ENCODE measurements at places on chromosomes 13 and 19. TPM values are rescaled to one million over a fixed set of nuclear protein-coding genes. Genes with fewer than 3 reads are reported as not detected.

- H3K4me1 ChIP-seq, result no peaks in the 10 kb centered on the region
- H3K27ac ChIP-seq, result no peak overlapping the region
- H3K36me3 ChIP-seq, result no peaks in the 10 kb centered on the region
- no peaks in the 10 kb centered on the region for H3K27me3 ChIP-seq
Observed at GRCh38 chr13:50527188-50527587, 316.3 kb downstream of the DLEU7 start.

- no peak overlapping the region for H3K4me3 ChIP-seq
- no peaks in the 10 kb centered on the region for H3K4me1 ChIP-seq
- no peak for DNase-seq
- H3K27me3 ChIP-seq, result peaks cover 47% of the 10 kb centered on the region
- H3K27ac ChIP-seq, result no peak overlapping the region
Observed at GRCh38 chr19:51727349-51727880, 3.6 kb upstream of the HAS1 start.

GRCh38 chr13:52780611-52781010 lies 41.0 kb upstream of the CNMD start:
- no peak overlapping the region for H3K27ac ChIP-seq
- no peak overlapping the region for H3K4me3 ChIP-seq
- no peak for DNase-seq

DNA sequence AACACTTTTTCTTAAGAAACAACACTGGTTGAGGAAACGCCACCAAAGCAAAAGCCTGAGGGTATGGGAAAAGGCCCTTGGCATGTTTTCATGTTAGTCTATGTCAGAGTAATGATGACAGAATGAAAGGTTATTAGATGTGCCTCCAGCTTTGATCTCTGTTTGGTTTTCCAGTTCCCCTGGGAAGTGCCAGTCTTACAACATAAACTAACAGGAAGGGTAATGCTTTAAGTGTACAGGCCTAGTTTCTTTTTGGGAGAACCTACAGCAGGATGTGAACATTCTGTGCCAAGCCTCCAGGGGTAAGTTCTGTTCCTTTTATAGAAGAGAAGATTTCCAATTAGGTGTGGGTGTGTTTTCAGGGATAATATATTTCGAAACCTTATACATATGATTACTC lies 121.7 kb downstream of the FNDC3A start:
- DNase-seq, result no peak
- H3K27ac ChIP-seq, result peak overlapping the region; percentile 84
- peaks cover 26% of the 10 kb centered on the region for H3K4me1 ChIP-seq
- no peaks in the 10 kb centered on the region for H3K27me3 ChIP-seq
- H3K36me3 ChIP-seq, result no peaks in the 10 kb centered on the region

GRCh38 chr19:54141356-54141755 lies 3.8 kb downstream of the CNOT3 start:
- H3K27ac ChIP-seq, result no peak overlapping the region
- H3K4me1 ChIP-seq, result peaks cover 37% of the 10 kb centered on the region
- no peak overlapping the region for H3K4me3 ChIP-seq
- DNase-seq, result no peak
- H3K36me3 ChIP-seq, result peaks cover 63% of the 10 kb centered on the region

DNA sequence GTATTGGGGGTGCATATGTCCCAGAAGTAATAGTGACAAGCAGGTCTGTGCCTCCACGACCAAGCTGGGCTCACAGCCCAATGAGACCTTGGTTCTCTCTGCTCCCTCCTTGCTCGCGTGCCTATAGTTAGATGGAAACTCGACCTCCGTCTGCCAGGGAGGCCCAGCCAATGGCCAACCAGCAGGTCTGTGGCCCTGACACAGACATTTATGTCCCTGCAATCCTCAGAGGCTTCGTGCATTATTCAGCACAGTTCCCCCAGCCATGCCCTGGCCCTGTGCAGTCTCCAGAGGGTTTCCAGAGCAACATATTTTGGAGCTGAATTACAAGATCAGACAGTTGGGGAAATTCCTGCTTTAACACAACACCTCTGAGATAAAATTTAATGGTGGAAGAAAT lies 105.1 kb downstream of the UQCRFS1 start:
- H3K4me1 ChIP-seq, result no peaks in the 10 kb centered on the region
- H3K4me3 ChIP-seq, result no peak overlapping the region
- peaks cover 5% of the 10 kb centered on the region for H3K27me3 ChIP-seq
- H3K36me3 ChIP-seq, result no peaks in the 10 kb centered on the region

DNA sequence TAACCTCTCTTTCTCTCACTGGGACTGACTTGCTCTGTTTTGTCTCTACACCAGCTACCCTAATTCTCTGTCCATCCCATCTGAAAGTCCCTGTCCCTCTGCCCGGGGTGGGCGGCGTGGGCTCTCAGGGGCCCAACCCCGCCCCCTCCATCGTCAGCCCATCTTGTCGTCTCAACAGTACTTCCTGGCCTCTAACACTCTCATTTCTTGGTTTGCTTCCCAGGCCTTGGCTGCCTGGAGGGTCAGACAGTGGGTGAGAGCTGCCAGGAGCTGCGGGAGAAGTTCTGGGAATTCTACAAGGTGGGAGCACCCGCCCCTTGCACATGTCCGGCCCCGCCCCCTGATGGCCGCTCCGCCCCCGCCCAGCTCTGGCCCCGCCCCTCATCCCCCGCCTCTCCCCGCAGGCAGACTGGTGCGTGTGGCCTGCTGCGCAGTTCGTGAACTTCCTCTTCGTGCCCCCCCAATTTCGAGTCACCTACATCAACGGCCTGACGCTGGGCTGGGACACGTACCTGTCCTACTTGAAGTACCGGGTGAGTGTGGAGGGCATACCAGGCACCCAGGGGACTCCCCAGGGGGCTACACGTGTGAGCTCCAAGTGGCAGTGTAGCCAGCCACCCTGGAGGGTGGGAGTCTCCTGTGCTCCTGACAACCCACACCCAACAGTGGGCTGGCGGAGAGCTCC lies 1.7 kb downstream of the MPV17L2 start:
- peaks cover 27% of the 10 kb centered on the region for H3K4me1 ChIP-seq
- DNase-seq, result no peak
- no peak overlapping the region for H3K4me3 ChIP-seq
- no peaks in the 10 kb centered on the region for H3K27me3 ChIP-seq
- peaks cover 42% of the 10 kb centered on the region for H3K36me3 ChIP-seq

- no peak for DNase-seq
- H3K27ac ChIP-seq, result no peak overlapping the region
- H3K4me1 ChIP-seq, result peaks cover 6% of the 10 kb centered on the region
Observed at GRCh38 chr13:109843695-109844094, 57.3 kb upstream of the IRS2 start.

DNA sequence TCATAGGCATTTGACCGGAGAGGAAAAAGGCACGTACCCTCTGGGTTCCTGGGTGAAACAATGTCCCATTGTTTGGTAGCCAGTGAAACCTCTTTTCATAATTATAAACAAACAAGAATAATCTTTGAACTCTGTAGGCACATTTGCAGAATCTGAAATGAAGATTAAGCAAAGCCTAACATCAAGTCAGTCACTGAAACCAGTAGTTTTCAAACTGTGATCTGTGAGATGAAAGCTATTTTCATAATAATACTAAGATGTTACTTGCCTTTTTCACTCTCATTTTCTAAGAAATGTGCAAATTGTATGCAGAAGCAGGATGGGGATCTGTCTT lies 105.4 kb downstream of the WDFY2 start:
- H3K36me3 ChIP-seq, result no peaks in the 10 kb centered on the region
- no peak overlapping the region for H3K4me3 ChIP-seq
- DNase-seq, result no peak
- no peak overlapping the region for H3K27ac ChIP-seq
- no peaks in the 10 kb centered on the region for H3K27me3 ChIP-seq

DNA sequence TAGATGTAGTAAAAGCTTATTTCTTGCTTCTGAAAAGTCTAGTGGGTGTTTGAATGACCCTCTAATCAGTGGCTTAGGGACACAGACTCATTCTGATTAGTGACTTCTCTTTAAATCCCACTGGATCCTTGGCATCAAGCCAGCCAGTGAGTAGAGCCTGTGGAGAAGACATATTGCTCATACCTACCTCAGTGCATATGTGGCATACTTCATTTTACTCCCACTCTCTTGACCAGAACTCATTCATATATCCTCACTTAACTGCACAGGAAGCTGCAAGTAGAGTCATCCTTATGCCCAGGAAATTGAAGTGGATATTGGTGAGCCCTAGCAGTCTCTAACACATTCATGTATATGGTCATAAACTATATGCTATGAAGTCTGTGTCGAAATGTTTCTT lies 148.3 kb downstream of the PDS5B start:
- peaks cover 25% of the 10 kb centered on the region for H3K4me1 ChIP-seq
- no peak overlapping the region for H3K27ac ChIP-seq
- H3K4me3 ChIP-seq, result no peak overlapping the region
- no peak for DNase-seq
- H3K36me3 ChIP-seq, result no peaks in the 10 kb centered on the region

The SLITRK5 gene
- total RNA-seq, result 0.02 TPM

- no peak overlapping the region for H3K27ac ChIP-seq
- H3K4me1 ChIP-seq, result no peaks in the 10 kb centered on the region
- peaks cover 68% of the 10 kb centered on the region for H3K36me3 ChIP-seq
- no peak overlapping the region for H3K4me3 ChIP-seq
- no peak for DNase-seq
Observed at GRCh38 chr19:50255115-50255514, 51.7 kb downstream of the MYH14 start.

The GRK1 gene
- 0.12 TPM for total RNA-seq

- H3K27me3 ChIP-seq, result no peaks in the 10 kb centered on the region
- H3K27ac ChIP-seq, result peak overlapping the region; percentile 62
- H3K4me1 ChIP-seq, result peaks cover 18% of the 10 kb centered on the region
- H3K4me3 ChIP-seq, result no peak overlapping the region
- H3K36me3 ChIP-seq, result no peaks in the 10 kb centered on the region
Observed at GRCh38 chr13:31859571-31859970, 120.2 kb downstream of the RXFP2 start.

- no peaks in the 10 kb centered on the region for H3K36me3 ChIP-seq
- no peak for DNase-seq
- no peak overlapping the region for H3K27ac ChIP-seq
- H3K4me3 ChIP-seq, result no peak overlapping the region
Observed at GRCh38 chr19:51293571-51294210, 17.8 kb upstream of the IGLON5 start.

GRCh38 chr13:99367106-99367616 lies 60.0 kb upstream of the GPR183 start:
- DNase-seq, result peak; percentile 44
- H3K36me3 ChIP-seq, result no peaks in the 10 kb centered on the region
- no peak overlapping the region for H3K4me3 ChIP-seq
- H3K4me1 ChIP-seq, result no peaks in the 10 kb centered on the region
- H3K27ac ChIP-seq, result no peak overlapping the region

The LYPD3 gene
- 0.30 TPM for total RNA-seq

The ZNF260 gene
- 12.8 TPM for total RNA-seq

The RFX1 gene
- 10.4 TPM for total RNA-seq

The FXYD5 gene
- 23.1 TPM for total RNA-seq

DNA sequence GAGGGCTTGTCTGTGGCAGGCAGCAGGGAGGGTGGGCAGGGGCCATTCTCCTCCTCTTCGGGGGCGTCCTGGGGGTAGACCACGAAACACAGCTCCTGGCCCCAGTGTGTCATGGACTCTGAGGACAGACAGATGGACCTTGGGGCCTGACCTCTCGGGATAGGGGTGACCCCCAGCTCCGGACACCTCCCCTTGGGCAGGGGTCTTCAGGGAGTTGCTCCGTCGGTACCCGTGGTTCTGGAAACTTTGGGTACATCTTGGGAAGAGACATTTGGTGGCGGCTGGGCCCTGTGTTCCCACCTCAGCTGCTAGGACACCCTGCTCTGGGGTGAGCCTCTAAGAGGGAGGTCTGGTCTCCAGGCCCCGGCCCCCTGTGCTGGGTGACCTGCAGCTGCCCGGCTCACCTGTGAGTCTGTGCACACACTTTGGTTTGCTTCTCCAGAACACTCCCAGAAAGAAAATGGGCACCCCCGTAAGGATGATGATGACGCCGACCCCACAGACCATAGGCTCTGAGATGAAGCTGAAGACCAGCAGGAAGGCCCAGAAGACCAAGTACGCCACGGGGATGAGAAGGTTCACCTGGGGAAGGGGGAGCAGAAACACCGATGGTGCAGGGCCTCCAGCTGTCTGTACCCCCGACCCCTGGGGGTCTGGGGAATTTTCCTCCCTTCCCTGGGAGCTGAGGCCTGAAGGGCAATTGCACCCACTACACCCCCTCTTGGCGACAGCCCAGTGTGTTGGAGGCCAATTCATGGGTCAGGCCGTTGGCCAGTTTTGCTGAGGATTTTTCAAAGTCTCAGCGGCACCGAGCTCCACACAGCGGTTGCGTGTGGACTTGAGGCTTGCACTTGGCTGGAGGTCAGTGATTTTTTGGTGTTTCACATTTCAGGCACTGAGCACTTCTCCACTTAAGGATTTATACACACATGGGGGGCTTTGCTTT lies 15.0 kb downstream of the LRP3 start:
- H3K4me3 ChIP-seq, result no peak overlapping the region
- H3K27me3 ChIP-seq, result no peaks in the 10 kb centered on the region
- no peak for DNase-seq
- H3K27ac ChIP-seq, result no peak overlapping the region
- no peaks in the 10 kb centered on the region for H3K4me1 ChIP-seq

- no peaks in the 10 kb centered on the region for H3K36me3 ChIP-seq
- no peaks in the 10 kb centered on the region for H3K4me1 ChIP-seq
- H3K4me3 ChIP-seq, result no peak overlapping the region
- no peak for DNase-seq
Observed at GRCh38 chr13:73822668-73823592, 311.3 kb downstream of the KLF12 start.

The PLK5 gene
- not detected for total RNA-seq

The ZNF83 gene
- total RNA-seq, result 15.0 TPM

DNA sequence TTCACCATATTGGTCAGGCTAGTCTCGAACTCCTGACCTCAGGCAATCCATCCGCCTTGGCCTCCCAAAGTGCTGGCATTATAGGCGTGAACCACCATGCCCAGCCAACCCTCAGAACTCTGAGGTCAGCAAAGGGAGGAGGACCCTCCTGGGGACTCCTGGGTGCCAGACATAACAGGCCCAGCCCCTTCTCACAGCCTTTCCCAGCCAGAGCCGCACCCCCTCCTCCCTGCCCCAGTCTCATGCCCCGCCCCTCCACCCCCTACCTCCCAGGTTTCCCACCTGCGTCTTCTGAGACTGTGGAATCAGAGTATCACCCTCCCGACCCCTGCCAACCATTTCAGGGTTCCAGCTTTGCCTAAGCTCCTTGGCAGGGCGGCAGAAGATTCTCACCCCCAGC lies 5.2 kb downstream of the IGLON5 start:
- H3K36me3 ChIP-seq, result no peaks in the 10 kb centered on the region
- H3K4me1 ChIP-seq, result no peaks in the 10 kb centered on the region

- H3K27ac ChIP-seq, result peak overlapping the region; percentile 53
- H3K4me1 ChIP-seq, result peaks cover 60% of the 10 kb centered on the region
Observed at GRCh38 chr19:4987692-4988370, 18.9 kb downstream of the KDM4B start.
